ENCODE measurements at places on chromosomes 16 and 17.

DNA sequence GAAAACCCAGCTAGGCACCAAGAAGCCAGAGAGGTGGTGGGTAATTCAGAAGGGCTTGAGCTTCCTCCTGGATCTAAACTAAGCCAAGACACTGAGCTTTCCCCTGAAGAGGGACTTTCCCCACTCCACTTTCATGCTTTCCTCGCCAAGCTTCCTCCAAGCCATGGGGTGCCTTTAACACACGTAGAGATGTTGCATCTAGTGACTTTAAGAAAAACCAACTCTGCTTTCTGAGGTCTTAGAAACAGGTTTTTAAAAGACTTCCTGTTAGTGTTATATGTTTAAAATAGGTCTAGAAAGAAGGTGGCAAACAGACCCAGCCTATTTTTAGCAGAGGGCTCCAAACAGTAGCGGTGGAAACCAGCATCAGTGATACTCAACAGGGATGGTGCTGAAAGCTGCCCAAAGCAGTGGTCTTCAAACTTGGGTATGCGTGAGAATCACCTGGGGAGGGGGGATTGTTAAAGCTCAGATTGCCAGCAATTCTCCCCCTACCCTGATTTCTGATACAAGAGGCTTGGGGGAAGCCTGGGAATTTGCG is 585.6 kb downstream of the CDH13 start:
- DNase-seq = no peak

- no peak for DNase-seq
These were observed 179.8 kb downstream of the KATNIP start for GRCh38 chr16:27729516-27730304.

DNA sequence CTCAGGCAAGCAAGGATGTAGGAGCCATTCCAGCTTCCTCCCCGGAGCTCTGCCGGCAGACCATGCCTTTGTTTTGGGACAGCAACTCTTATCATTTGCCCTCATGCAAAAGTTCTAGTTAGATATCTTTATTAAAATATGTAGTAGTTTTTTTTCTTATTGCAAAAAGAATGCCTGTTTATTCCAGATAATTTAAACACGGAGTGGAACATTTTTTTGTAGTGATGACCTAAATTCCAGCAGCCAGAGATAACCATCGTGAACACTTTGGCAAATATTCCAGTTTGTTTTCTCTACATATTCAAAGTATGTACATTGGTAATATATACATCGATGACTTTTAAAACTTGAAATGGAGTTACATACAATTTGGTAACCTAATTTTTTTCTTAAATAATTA is 54.8 kb downstream of the CRISPLD2 start:
- peak; percentile 65 for DNase-seq

- DNase-seq = no peak
These were observed 13.3 kb downstream of the NDUFAF8 start for GRCh38 chr17:81252326-81252986.

- DNase-seq = peak; percentile 24
These were observed 1.4 kb downstream of the RAB40C start for GRCh38 chr16:591231-591630.

- peak; percentile 53 for DNase-seq
These were observed 567 bp downstream of the SOX9 start for GRCh38 chr17:72121164-72122009.

DNA sequence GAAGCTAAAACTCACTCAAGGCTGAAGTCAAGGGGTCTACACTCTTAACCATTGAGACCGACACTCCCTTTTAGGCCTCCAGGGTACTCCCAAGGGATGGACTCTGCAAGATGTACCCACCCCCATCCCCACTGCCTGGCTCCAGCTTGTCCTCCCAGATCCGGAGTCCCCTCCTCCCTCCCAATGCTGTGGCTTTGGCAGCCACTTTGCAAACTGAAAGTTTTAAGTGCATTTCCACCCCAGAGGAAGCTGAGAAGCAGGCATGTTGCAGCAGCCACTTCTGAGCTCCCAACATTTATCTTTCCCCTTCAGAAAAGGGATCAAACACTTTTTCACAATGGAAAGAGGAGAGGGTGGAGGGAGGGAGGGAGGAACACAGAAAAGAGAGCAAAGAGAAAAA is 115.2 kb downstream of the COPRS start:
- peak; percentile 60 for DNase-seq

DNA sequence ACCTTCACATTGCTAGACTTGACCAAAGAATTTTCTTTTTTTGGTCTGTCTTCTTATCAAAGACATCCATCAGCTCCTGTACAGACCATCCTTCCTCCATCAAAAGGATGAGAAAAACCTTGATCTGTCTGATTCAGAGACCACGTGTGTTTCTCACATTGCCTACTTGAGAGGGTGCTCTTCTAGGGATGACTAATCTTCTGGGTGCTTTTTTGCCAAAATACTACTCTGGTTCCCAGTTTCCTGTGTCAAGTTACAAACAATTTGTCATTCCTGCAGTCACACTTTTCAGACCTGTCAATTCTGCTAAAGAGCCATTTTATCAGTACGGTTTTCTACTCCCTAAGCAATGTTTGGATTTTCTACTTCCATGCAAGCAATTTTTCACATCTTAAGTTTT is 492.2 kb downstream of the CDH11 start:
- DNase-seq = peak; percentile 66
